ENCODE measurements at places on chromosomes 5 and 9. TPM values are rescaled to one million over a fixed set of nuclear protein-coding genes. Genes with fewer than 3 reads are reported as not detected.

The GTF2H2C gene
- 28.4 TPM for total RNA-seq

The HRH2 gene
- total RNA-seq = 1.1 TPM

The PGM5 gene
- total RNA-seq = 0.79 TPM

The ASS1 gene
- 50.8 TPM for total RNA-seq

The AGXT2 gene
- total RNA-seq = not detected

The WNT8A gene
- not detected for total RNA-seq

The NMRK1 gene
- total RNA-seq = 10.3 TPM

The TMC1 gene
- not detected for total RNA-seq

The ZNF367 gene
- total RNA-seq = 1.4 TPM

The GABRP gene
- 0.14 TPM for total RNA-seq

The DPYSL3 gene
- 42.4 TPM for total RNA-seq

The SPATA31D1 gene
- total RNA-seq = not detected

The PLPPR1 gene
- total RNA-seq = not detected

The STPG3 gene
- not detected for total RNA-seq

The MOB3B gene
- 1.9 TPM for total RNA-seq

The FOXD4L6 gene
- not detected for total RNA-seq

The FOXD4L3 gene
- total RNA-seq = not detected

The SPAG8 gene
- not detected for total RNA-seq

The STKLD1 gene
- total RNA-seq = 0.27 TPM

All from kidney epithelial cell (primary cell).